ENCODE measurements at places on chromosomes 1 and 21. TPM values are rescaled to one million over a fixed set of nuclear protein-coding genes. Genes with fewer than 3 reads are reported as not detected.
A peak's percentile ranks its signal among the peaks of the same experiment; 100 is the strongest.

DNA sequence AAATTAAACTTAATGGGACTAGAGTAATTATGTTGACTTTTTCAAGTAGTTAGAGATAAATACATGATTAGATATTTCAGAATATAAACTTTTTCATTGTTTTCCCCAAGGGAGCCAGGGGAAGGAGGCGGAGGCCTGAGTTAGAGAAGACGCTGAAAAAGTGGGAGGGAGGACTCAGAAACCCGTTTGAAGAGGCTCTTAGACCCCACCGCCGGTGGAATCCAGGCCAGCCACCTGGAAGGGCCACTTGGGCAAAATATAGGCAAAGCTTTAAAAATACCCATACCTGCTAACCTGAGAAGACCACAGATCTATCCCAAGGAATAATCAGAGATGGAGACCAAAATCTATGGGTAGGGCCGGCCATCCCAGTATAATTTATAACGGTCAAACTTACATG is 242.6 kb downstream of the PTPRU start:
- peaks cover 5% of the 10 kb centered on the region for H3K27me3 ChIP-seq
- no peaks in the 10 kb centered on the region for H3K4me1 ChIP-seq

DNA sequence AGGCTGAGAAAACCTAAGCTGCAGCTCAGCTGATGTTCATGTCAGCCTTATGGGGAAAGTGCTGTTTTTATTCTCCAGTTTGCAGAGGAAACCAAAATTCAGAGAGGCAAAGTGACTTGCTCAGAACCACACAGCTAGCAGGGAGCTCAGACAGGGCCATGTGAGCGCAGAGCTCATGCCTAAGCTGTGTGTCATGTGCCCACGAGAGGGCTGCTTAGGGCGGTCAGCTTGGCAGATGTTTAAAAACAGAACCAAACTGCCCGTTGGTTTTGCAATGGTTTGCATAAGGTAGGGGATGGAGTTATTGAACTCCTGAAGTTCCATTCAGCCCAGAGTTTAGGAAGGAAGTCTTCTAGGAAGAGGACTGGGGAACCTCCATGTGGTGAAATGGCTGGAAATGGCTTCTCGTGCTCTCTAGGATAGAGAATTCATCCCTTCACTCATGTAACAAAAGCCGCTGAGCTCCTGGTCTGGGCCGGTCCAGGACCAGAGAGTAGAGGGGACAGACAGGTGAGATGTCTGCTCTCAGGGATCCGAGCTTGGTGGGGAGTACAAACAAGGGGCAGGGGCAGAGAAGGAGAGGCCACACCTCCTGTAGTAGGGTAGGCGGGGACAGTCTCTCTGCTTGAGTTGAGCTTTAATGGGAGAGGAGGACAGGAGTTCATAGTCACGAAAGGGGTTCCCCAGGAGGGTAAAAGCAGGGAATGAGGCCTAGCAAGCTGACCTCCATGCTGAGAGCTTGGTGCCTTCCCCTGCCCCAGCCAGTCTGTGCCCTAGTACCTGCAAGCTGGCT is 46.9 kb downstream of the ARHGEF10L start:
- no peaks in the 10 kb centered on the region for H3K27me3 ChIP-seq
- peak overlapping the region; percentile 90 for H3K27ac ChIP-seq
- peaks cover 2% of the 10 kb centered on the region for H3K36me3 ChIP-seq
- no peak overlapping the region for H3K4me3 ChIP-seq

GRCh38 chr1:30001011-30001731 is 722.2 kb downstream of the MATN1 start:
- H3K27ac ChIP-seq, result no peak overlapping the region
- DNase-seq, result no peak
- no peaks in the 10 kb centered on the region for H3K36me3 ChIP-seq

DNA sequence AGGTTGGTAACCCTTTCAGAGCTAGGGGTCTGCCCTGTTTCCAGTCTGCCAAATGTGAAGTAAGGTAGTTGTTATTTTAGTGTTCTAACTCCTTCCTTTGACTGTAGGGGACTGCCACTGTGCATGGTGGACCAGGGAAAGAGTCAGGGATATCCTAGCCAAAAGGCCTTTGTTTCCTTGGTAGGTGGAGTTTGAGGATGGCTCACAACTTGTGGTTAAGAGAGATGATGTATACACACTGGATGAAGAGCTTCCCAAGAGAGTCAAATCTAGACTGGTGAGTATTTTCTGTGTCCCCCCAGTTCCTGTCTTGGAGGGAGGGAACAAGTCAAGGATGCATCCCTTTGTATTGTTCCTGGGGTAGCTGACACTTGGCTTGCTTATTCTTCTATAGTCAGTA is 3.5 kb upstream of the ST3GAL3 start:
- no peak overlapping the region for H3K27ac ChIP-seq
- no peaks in the 10 kb centered on the region for H3K27me3 ChIP-seq
- DNase-seq, result no peak
- peaks cover 24% of the 10 kb centered on the region for H3K4me1 ChIP-seq
- peaks cover 85% of the 10 kb centered on the region for H3K36me3 ChIP-seq

GRCh38 chr1:167927046-167927754 is 9.3 kb upstream of the DCAF6 start:
- H3K27me3 ChIP-seq, result no peaks in the 10 kb centered on the region
- no peaks in the 10 kb centered on the region for H3K4me1 ChIP-seq
- no peak overlapping the region for H3K4me3 ChIP-seq
- H3K36me3 ChIP-seq, result no peaks in the 10 kb centered on the region
- no peak overlapping the region for H3K27ac ChIP-seq

DNA sequence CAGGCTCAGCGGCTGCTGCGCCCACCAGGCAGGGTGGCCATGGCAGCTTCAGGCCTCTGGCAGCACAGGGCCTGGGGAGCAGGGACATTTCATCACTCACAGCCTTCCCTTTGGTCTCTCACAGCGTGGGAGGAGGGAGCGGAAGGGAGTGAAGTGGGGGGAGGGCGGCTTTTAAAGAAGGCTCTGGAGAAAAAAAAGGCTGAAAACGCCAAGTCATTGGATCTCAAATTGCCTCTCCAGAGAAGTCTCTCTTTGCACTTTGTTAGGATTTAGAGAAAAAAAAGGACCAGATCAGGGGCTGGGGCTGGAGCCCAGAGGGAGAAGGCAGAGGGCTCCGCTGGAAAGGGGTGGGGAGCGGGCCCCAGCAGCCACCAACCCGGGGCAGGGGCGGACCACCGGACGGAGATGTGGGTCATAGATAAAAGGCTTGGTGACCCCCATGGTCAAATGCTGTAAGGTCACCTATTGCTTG is 209.9 kb downstream of the GRIK3 start:
- DNase-seq, result no peak
- H3K4me1 ChIP-seq, result no peaks in the 10 kb centered on the region
- H3K27ac ChIP-seq, result no peak overlapping the region
- no peak overlapping the region for H3K4me3 ChIP-seq
- peaks cover 6% of the 10 kb centered on the region for H3K27me3 ChIP-seq

DNA sequence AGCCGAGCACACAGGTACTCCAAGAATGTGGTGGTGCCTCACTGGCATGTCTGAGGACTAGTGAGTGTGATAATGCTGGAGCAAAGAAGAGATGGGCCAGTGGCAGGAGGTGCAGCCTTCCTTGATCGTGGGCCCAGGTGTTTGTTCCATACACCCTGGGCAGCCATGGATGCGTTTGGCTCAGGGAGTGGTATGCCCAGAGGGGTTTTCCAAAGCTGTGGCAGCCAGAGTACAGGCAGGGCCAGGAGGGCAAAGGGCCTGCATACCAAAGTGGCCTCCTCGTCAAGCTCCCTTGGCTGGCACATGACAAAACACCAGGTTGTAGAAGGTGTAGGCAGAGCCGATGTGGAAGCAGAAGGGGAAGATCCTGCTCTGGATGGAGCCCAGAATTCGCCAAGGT is 19.0 kb downstream of the PARS2 start:
- no peaks in the 10 kb centered on the region for H3K4me1 ChIP-seq
- H3K4me3 ChIP-seq, result no peak overlapping the region
- no peaks in the 10 kb centered on the region for H3K27me3 ChIP-seq
- no peak overlapping the region for H3K27ac ChIP-seq
- no peak for DNase-seq

DNA sequence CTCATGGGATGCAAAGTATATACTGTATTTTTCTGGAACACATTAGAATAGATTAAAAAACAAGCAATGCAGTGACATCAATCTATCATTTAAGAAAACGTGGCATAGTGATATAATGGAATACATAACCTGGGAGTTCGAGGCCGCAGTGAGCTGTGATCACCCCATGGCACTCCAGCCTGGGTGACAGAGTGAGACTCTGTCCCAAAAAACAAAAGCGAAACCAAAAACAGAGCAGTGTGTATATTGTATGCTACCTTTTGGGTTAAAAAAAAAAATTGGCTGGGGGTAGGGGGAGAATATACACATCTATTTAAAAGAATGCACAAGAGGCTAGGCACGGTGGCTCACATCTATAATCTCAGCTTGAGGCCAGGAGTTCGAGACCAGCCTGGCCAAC is 13.5 kb downstream of the SLC2A1 start:
- no peak overlapping the region for H3K4me3 ChIP-seq
- H3K4me1 ChIP-seq, result peaks cover 87% of the 10 kb centered on the region
- no peak overlapping the region for H3K27ac ChIP-seq
- H3K27me3 ChIP-seq, result no peaks in the 10 kb centered on the region

GRCh38 chr1:93699049-93699384 is 17.4 kb upstream of the BCAR3 start:
- no peak overlapping the region for H3K4me3 ChIP-seq
- H3K36me3 ChIP-seq, result no peaks in the 10 kb centered on the region
- no peak overlapping the region for H3K27ac ChIP-seq
- no peak for DNase-seq
- no peaks in the 10 kb centered on the region for H3K27me3 ChIP-seq
- H3K4me1 ChIP-seq, result peaks cover 46% of the 10 kb centered on the region

- peak overlapping the region; percentile 74 for H3K27ac ChIP-seq
- DNase-seq, result no peak
- peaks cover 21% of the 10 kb centered on the region for H3K4me1 ChIP-seq
- peak overlapping the region; percentile 99 for H3K4me3 ChIP-seq
- H3K27me3 ChIP-seq, result no peaks in the 10 kb centered on the region
These were observed 438 bp downstream of the MRPS6 start for GRCh38 chr21:34073749-34074282.

DNA sequence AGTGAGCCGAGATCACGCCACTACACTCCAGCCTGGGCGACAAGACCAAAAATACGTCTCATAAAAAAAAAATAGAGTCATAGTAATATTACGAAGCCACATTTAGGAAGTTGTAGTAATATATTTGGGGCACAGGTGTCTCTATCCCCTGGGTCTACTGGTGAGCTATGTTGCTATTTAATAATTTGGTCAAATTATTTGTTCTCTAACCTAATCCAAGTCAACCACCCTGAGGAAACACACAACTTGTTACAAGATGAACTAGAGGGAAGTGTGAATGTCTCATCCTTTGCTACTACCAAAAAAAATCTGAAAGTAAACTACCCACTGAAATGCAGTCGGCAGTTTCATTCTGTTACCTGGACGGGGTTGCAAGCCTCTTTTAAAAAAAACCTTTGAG is 35.3 kb downstream of the RGS8 start:
- no peak for DNase-seq
- no peaks in the 10 kb centered on the region for H3K36me3 ChIP-seq
- no peaks in the 10 kb centered on the region for H3K27me3 ChIP-seq
- no peak overlapping the region for H3K4me3 ChIP-seq
- no peaks in the 10 kb centered on the region for H3K4me1 ChIP-seq

DNA sequence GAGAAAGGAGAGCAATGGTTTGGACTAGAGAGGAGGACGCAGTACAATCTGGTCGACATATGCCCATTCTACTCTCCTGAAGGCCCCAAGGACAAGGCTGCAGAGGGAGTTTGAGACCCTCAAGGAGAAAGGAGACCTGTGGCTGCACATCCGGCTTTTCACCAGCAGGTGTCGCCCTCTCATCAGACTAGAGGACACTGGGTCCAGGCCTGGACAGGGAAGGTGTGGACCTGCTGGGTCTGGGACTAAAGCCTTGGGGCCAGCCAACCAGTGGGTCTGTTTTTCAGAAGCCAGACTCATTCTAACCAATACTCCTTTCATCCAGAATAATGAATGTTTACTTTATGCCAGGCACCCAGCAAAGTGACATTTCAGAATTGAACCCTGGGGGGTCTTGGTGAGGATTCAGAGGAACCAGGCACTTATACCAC is 5.0 kb downstream of the SRARP start:
- H3K4me3 ChIP-seq, result no peak overlapping the region
- peaks cover 24% of the 10 kb centered on the region for H3K4me1 ChIP-seq
- no peaks in the 10 kb centered on the region for H3K36me3 ChIP-seq
- peak; percentile 85 for DNase-seq
- no peaks in the 10 kb centered on the region for H3K27me3 ChIP-seq
- H3K27ac ChIP-seq, result no peak overlapping the region

The OR6N1 gene
- total RNA-seq, result not detected

The CDA gene
- total RNA-seq, result not detected

The LRRC47 gene
- total RNA-seq, result 46.4 TPM

The RGS4 gene
- 3.4 TPM for total RNA-seq

The WLS gene
- 18.6 TPM for total RNA-seq

The SLC19A2 gene
- 13.2 TPM for total RNA-seq

The ELF3 gene
- not detected for total RNA-seq

The EXTL1 gene
- not detected for total RNA-seq

The CELA2A gene
- not detected for total RNA-seq
